Hematopoietic multipotent progenitor cell treated with erythropoietin and hydrocortisone succinate and interleukin-3 and kit ligand, for 15 days (in vitro differentiated cells): ENCODE measurements at places on chromosomes 16 and 17.

GRCh38 chr17:77300016-77300686 lies 159.4 kb downstream of the SEC14L1 start:
- no peak for DNase-seq

DNA sequence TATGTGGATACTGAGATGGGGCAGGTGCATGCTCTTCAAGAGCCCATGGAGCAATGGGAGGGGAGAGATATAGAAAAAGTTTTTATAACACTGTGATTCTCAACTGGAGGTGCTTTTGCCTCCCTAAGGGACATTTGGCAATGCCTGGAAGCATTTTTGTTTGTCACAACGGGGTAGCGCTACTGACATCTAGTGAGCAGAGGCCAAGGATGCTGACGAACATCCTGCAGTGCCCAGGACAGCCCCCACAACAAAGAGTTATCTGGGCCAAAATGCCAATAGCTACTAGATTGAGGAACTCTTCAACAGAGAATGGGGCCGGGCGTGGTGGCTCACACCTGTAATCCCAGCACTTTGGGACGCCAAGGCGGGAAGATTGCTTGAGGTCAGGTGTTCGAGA lies 67.2 kb upstream of the CLEC3A start:
- DNase-seq: no peak

DNA sequence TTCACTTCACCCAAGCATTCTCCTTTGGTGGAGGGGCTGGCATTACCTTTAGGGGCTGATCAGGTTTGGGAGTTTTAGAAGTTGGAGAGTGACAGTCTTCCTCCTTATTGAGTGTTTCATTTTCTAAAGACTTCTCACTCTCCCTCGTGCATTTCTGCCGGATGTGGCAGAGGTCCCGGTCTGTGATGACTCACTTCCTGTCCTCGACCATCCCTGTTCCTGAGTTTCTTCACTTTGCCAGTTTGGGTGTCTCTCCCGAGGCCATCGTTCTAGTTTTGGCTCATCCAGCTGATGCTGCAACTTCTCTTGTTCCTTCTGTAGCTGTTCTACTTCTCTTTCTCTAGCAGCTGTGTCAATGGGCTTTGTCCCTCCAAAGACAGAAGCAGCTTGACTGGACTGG lies 104.3 kb downstream of the PHKB start:
- DNase-seq: no peak

GRCh38 chr17:20852239-20852989 lies 190.4 kb downstream of the USP22 start:
- no peak for DNase-seq

DNA sequence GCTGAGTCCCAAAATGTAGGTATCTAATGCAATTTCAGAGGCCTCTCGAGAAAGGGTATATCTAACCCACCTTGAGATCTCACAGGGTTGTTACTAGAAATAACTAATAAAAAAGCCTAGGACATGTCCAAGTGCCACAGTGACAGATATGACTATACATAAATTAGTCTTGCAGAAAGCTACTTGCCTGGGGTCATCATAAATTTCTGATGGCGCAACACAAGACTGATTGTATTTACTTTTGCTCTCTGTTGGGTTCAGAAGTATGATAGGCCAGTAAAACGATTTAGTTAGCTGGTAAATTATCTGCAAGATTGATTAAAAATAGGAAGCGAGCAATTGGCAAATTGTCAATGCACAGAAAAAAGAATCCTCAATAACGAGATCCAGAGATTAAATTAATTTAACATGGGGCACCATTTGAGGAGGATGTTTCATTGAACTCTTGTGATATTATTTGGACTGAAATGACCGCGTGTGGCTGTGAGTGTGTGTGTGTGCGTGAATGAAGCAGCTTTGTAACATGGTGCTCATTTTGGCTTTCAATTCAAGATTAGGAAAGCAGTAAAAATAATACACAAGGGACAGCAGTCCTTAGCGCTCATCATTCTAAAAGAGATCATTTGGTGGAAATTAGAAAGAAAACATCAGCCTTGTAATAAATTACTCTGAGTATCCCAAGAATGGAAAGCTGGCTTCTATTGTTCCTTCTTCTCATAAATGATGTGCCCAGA lies 157.4 kb upstream of the ZFHX3 start:
- no peak for DNase-seq

- no peak for DNase-seq
These were observed 636 bp upstream of the GSG1L start for GRCh38 chr16:28064150-28064549.

DNA sequence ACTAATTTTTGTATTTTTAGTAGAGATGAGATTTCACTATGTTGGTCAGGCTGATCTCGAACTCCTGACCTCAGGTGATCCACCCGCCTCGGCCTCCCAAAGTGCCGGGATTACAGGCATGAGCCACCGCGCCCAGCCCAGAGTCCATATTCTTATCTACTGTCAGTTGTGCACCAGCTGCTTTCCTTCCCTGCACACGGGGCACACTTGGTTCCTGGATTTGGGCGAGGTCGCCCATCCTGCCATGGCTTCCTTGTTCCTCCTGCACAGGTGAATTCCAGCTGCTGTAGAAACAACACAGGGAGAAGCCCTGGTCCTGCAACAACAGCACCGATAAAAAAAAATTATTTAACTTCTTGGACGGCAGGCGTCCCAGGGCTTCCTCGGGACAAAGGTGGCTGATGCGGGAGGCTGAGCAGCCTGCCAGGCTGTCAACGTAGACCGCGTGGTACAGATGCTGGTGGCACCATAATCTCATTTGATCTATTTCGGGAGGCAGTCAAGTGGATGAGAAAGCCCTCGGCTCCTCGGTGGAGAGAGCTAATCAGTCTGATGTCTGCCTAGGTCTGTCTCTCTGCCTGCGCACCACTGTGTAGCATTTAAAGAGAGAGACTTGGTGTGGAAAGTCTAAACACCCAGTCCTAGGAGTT lies 19.1 kb downstream of the RGS9 start:
- DNase-seq: no peak

- DNase-seq: no peak
These were observed 89.4 kb downstream of the YPEL2 start for GRCh38 chr17:59420901-59421300.

DNA sequence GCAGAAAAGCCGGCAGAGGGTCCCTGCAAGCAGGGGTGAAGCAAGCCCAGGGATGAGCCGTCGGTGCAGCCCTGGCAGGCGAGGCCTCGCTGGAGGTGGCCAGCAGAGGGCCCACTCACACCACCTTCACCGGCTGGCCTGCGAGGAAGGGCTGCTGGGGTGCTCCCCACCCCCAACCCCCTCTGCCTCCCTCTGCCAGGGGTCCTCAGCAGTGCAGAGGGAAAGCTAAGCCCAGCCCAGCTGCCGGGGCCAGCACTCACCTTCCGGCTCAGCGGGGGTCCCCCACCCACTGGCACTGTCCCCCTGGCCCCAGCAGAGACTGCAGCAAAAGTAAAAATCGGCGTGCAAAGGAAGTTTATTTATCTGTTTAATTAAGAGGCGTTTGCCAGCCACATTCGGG lies 113.4 kb downstream of the ENGASE start:
- DNase-seq: no peak

DNA sequence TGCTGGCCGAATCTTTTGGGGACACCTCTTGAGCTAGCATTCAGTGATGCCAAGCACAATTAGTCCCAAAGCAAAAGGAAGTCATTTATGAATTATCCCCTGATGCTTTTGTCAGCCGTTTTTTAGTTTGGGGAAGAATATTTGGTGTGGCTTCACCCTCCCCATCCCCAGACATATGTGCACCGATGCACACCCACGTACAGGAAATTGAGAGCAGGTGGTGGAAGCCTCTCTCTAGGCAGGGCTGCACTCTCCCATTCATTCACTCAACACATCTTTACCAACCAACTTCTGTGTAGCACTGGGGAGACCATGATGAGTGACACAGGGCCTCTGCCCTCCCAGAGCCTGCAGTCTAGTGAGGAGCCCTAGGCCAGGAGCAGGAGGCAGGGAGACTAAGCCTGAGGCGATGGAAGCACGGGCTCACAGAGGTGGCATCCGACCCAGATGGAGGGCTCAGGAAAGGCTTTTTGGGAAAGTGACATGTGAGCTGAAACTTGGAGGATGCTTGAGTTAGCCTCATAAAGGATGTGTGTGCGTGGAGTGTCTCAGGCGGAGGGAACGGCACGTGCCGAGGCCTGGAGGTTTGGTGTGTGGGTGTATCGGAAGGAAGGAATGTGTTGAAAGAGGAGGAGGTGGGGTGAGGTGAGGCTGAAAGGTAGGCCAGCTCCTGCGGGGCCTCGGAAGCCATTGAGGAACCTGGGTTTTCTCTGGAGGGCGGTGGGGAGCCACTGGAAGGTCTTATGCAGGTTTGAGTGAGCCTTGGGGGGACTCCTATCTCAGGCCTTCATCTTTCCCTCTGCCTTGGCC lies 43.8 kb downstream of the PSME3IP1 start:
- DNase-seq: no peak

DNA sequence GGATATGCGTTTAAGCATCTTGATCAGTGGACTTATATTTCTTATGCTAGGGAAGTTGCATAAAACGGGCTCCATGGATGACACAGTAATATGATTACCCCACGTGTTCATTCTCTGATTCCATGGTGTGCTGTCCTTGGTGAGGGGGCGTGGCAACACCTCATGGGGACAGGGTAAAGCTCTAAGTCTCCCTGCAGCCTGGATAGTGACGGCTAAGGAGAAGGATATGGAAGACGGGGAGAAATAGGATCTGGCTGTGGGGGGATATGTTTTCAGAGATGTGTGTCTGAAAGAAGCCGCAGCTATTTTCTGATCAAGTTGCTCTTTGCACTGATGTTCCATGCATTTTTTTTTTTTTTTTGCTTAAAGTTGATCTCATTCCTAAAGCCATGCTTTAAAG lies 84.3 kb downstream of the MARCHF10 start:
- no peak for DNase-seq

GRCh38 chr17:18944646-18945045 lies 7.3 kb upstream of the SLC5A10 start:
- no peak for DNase-seq

DNA sequence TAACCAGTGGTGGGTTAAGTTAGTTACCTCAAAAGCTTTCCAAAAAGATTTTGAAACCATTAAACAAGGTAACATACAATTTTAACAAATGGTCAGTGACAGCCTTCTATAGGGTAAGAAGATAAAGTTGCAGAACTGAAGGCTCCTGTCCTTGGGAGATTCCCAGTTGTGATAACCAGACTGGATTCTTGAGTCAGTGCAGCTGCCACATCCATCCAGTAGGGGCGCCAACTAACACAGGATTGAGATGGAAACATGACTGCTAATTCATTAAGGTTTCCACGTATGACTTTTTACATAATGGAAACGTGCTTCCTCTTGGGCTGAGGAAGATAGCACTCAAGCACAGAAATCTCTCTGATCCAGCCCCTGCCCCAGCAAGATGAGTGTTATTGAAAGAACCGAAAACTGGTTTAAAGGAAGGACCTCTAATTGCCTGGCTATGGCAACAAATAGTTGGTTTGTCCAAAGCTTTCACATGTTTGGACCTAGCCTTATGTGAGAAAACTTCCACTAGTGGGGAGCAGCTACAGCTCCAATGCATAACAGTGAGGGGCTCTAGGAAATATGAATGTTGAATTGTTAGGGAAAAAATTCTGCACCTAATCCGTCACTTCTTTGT lies 269.8 kb upstream of the MYOCD start:
- no peak for DNase-seq

DNA sequence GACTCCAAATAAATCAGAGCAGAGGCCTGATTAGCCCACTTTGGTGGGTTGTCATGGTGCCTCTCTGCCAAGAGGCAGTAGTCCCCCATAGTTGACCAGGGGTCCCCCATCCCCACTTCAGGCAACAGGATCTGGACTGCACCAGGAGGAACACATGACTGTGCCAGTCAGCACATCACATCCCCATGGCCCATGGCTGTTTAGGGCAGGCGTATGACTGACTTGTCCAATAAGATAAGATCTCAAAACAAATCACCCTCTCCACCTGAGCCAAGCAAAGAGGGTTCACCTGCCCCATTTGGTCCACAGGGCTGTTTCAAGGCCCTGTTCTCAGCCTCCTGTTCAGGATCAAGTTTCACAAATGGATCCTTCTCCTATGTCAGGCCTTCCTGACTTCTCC lies 93.3 kb downstream of the C16orf78 start:
- DNase-seq: no peak

- no peak for DNase-seq
These were observed 77.2 kb upstream of the MON1B start for GRCh38 chr16:77113835-77114234.

GRCh38 chr17:65994679-65995078 lies 197.3 kb downstream of the CEP112 start:
- no peak for DNase-seq

GRCh38 chr16:72108353-72109102 lies 14.9 kb downstream of the DHX38 start:
- no peak for DNase-seq

GRCh38 chr17:58632324-58633314 lies 59.2 kb downstream of the TEX14 start:
- no peak for DNase-seq

- no peak for DNase-seq
These were observed 27.1 kb upstream of the PHF12 start for GRCh38 chr17:28978356-28978964.

DNA sequence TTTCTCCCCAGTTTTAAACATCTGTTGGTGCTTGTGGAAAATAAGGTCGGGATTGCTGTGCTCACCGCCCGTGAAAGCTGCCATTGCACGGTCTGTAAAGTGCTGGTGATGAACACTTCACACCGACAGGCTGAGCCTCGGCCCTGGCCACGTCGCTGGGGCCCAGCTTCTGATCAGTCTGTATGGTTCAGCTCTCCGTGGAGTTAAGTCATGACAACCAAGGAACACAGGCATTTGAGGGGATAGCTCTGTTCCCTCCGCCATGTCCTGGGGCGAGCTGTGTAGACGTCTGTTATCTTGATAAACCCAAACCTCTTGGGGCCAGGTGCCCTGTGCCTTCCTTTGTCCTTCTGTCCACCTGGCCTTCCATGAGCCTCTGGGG lies 110.6 kb downstream of the METRNL start:
- DNase-seq: no peak

DNA sequence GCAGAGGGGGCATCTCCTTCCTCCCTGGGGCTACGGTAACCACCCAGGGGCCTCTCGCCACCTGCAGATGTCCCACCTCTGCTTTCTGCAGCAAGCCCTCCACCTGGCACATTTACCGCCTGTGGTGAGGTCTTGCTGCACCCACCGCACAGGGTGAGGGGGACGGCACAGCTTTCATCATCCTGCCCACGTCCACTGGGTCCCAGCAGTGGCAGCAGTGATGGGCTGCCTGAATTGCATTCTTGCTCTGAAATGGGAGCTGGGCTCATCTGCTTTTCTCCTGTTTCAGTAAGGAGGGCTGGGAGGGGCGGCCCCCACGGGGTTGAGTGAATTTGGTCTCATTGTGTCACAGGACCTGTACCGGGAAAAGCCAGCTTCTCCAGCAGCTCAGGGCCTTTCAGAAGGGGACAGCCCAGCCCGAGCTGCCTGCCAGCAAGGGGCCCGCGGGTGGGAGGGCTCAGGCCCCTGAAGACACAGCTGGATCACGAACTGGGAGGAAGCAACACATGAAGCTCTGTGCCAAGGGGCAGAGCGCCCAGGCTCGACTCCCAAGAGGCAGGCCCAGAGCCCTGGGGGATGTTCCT lies 12.7 kb downstream of the DNAAF8 start:
- no peak for DNase-seq

GRCh38 chr17:2560658-2561057 lies 32.8 kb upstream of the PAFAH1B1 start:
- DNase-seq: no peak

- DNase-seq: no peak
These were observed 198.4 kb downstream of the ANKFN1 start for GRCh38 chr17:56351675-56352074.
